ENCODE measurements at places on chromosomes 12 and 14.

- no peak for DNase-seq
These were observed 233.8 kb downstream of the DACT1 start for GRCh38 chr14:58871573-58871972.

DNA sequence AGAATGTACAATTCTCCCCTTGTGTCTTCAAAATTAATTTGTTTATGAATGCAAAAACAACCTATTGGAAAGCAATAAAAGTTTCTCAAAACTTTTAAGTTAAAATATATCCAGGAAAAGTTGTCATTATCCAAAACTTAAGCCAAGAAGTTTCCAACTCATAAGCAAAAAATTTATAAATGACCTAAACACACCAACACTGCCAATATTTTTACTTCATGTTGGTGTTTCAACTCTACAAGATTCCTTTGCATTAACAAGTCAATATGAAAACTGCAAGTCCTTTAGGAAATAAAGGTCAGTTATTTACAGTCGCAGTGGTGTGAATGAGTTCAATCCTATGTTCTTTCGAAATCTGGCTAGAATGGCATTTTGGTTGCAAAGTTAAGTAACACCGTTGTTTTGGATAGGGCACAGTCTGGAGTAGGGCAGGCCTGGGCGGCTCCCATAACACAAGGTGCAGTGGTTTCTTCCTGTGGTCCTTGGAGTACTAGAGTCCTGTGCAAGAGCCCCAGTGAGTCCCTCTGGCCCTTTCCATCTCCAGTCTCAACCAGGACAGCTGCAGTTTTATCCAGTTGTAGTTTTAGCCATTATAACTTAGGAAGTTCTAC is 151.4 kb downstream of the MED13L start:
- DNase-seq, result no peak

- DNase-seq, result no peak
These were observed 9.3 kb upstream of the PPP4R3A start for GRCh38 chr14:91519239-91520036.

DNA sequence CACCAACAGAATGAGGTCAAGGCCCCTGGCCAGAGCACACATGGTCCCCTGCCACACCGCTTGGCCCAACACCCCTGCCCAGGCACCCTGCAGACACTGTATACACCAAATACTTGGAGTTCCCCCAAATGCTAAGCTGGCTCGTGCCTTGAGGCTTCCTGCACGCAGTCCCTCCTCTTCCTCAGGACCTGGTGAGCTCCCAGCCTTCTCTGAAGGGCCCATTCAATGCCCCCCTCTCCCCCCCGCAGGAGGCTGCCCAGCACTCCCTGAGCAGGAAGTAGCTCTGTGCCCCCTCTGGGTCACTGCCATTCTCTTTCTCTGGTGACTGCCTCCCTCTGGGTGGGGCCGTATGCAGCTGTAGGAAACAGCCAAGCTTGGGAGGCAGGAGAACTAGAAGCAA is 75.3 kb downstream of the ITPK1 start:
- no peak for DNase-seq

GRCh38 chr14:67446371-67447032 is 34.5 kb upstream of the PLEK2 start:
- DNase-seq, result no peak

GRCh38 chr14:92677087-92677668 is 71.2 kb downstream of the LGMN start:
- no peak for DNase-seq

- no peak for DNase-seq
These were observed 109.4 kb upstream of the SSTR1 start for GRCh38 chr14:38098074-38098836.

- DNase-seq, result no peak
These were observed 28.0 kb upstream of the GARIN6 start for GRCh38 chr12:99619389-99620158.

GRCh38 chr12:109594556-109595317 is 21.1 kb downstream of the MVK start:
- no peak for DNase-seq

- DNase-seq, result no peak
These were observed 1.4 kb downstream of the PRKD1 start for GRCh38 chr14:29926228-29926627.

DNA sequence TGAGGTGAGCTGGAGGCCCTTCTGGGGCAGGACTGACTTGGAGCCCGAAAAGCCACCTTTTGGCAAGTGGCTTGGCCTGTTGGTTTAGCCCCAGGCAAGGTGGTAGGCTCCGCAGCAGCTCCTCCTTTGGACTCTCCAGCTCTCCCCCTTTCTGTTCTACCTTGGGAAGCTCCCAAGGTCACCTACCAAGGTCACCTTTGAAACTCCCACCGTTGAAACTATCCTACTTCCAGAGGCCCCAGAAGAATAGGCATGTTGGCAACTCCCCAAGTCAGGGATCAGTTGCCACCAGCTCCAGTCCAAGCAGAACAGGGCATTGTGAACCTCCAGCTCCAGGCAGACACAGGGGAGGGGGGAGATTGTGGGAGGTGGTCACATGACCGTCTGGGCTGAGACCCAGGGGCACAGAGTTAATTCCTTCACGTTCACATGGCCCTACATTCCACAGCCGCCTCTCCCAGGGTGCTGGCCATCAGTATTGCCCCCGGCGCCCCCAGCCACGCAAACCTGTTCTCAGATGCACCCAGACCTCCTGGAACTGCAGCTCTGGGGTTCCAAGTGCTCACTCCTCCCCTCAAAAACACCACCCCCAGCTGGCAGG is 14.4 kb downstream of the IRF2BPL start:
- DNase-seq, result no peak

DNA sequence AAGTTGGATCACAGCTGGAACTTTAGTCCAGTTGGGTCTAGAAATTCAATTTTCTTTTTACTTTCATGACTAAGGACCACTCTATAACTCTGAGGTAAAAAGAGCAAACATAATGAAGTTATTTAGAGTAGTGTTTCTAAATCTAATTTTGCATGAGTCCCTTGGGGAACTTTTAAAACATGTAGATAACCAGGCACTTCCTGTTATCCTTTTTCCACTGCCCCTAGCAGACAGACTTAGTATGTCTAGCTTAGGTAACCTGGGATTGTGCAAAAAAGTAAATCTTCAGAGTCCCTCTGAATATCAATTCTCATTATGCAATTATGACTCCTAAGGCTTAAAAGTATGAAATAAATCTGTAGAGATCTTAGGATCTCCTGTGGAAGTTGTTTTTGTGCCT is 371.2 kb downstream of the DIO2 start:
- DNase-seq, result no peak

- no peak for DNase-seq
These were observed 469.8 kb downstream of the FOXG1 start for GRCh38 chr14:29236401-29236800.

DNA sequence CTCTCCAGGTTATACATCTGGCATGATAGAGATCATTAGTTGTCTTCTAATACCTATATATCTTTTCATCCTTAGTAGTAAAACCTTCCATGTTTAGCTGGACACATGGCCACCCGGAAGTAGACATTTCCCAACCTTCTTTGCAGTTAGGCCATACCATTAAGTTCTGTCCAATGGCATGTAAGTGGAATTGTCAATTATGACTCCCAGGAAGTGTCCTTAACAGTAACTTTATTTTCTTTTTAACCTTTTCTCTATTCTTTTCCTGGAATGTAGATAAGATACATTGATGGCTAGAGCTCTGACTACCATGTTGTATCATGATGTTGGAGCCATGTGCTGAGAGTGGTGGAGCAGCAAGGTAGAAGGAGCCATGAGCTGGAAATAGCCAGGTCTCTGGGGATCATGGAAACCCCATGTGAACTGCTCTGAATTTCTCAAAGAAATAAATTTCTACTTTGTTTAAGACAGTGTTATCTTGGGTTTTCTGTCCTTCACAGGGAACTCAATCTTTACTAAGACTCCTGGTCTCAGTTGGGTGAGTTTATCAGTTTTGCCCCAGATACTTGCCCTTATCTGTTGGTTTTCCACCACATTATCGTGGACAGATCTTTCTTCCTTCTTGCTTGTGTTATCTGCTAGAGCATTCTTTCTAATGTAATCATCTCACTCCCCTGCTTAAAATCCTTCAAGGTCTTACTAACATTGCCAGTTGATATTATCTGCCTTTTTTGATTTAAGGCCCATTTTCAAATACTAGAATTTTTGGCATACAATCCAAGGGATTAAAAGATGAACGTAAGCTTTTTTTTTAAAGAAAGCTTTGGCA is 5.1 kb upstream of the LTA4H start:
- DNase-seq, result no peak

DNA sequence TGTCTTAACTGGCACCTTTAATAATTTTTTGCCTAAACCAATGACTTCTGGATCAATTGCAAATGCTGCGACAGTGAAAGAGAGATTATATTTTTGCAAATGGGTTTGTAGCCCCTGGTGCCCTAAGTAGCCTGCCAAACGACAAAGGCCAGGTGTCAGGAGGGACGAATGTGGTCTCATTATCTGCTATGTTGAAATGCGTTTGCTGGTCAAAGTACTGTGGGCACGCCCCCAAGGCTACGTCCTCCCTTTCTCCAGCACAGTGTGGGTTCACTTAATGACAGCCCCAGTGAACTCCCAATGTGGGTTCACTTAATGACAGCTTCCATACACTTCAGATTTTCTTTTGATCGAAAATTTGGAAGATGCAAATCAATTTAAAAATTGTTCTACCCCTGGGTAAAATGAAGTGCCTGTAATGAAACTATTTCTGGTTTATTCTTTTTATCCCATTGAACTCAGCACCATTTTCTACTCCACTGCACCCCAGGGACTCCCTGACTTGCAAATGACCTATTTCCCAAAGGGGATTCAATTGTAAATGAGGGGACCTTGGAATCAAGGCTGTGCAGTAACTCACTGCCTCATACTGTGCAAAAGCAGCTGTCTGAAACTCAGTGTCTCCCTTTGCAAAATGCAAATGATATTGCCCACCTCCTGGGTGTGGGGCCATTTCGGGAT is 1.4 kb downstream of the SERPINA11 start:
- no peak for DNase-seq

DNA sequence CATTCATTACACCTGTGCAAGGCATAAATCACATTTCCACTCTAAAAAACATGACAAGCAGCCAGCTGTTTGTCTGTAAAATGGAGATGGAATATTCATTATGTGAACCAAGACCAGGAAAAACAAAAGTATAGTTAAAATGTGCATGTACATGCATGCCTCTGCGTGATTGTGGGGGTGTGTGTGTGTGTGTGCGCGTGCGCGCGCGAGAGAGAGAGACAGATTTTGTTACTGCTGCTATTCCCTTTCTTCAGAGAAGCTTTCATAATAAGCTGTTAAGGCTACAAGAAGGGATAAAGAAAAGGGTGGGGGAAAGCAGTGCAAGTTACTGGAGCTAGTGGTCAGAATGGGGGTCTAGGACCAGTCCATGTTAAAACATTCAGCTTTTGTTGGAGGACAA is 430.3 kb downstream of the NAV3 start:
- DNase-seq, result no peak

- peak; percentile 75 for DNase-seq
These were observed 23.8 kb upstream of the GPR132 start for GRCh38 chr14:105088812-105089745.

DNA sequence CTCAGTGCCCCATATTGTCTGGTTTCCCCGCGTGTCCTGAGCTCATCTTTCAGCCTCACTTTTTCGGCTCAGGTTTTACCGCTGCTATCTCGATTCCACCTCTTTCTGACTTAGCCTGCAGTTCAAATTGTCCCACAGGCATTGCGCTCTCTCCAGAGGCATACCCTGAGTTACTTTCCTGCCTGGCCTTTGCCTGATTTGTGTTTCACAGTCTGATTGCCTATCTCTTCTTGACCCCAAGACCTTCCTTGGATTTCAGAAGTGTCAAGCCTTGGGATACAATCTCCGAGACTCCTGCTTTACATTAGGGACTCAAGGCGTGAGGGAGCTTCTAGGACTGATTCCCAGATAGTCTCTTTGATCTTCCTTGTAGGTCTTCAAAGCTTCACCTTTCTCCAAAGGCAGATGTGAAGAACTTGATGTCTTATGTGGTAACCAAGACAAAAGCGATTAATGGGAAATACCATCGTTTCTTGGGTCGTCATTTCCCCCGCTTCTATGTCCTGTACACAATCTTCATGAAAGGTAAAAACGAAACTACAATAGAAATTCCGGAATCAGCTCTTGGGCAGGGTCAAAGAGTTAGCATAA is 629 bp downstream of the LETMD1 start:
- no peak for DNase-seq

DNA sequence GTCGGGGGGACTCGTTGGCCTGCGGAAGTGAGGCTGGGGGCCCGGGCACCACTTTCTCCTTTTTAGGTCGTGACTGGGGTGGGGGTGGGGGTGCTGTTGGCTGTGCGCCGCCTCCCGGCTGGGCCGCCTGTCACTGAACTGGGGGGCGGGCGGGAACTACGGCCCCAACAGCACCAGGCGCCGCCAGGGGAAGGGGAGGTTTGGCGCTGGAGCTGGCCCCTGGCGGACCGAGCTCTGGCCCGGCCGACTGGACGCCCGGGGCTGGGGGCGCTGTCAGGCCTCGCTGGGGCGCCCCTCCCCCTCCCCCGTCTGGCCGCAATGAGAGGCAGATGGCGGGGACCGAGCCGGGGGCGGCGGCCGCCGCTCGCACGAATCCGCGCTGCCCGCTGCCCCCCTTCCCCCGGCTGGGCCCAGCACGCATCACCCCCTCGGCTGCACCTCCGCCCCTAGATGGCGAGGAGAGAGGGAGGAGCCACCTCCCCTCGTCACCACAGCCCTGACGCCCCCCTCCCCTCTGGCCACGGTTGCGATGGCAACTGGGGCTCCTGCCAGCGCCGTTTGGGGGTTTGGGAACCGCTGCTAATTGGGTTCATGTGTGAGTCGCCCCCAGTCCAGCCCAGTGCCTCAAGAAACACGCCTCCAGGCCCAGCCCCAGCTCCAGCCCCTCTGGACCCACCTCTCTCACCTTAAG is 723 bp downstream of the NFATC4 start:
- DNase-seq, result no peak

DNA sequence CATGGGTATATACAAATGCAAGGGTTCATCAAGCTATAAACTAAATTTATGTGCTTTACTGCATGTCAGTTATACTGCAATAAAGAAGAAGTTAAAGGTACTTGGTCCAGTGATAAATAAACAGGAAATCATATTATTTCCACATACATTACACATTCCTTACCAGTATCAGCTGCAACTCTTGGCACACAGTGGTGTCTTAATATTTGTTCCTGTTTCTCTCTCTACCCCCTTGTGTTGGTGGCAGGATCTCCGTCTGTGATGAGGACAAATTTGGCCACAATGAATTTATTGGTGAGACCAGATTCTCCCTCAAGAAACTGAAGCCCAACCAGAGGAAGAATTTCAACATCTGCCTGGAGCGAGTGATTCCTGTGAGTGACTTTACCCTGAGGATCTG is 19.2 kb upstream of the OAS1 start:
- no peak for DNase-seq

DNA sequence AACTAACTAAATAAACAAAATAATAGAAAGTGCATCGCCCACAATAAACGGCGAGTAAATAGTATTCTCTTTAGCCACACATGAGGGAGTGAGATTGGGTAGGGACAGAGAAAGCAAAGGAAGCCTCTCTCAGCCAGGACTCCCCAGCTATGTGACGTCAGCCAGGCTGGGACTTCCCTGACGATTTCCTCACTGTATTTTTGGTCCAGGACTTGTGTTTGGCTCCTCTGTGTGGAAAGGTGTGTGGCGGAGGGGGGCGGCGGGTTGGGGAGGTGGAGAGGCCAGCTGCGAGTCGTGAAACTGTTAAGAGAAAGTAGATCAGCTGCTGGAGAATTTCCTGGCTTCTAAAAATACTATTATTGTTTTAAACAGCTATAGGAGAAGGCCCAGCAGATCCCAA is 1124.6 kb downstream of the AACS start:
- DNase-seq, result no peak

GRCh38 chr14:68616221-68616902 is 176.5 kb downstream of the ZFP36L1 start:
- no peak for DNase-seq

GRCh38 chr14:34993426-34993825 is 10.6 kb downstream of the SRP54 start:
- DNase-seq, result no peak

- DNase-seq, result no peak
These were observed 117.5 kb upstream of the KRR1 start for GRCh38 chr12:75628916-75629315.

Data from RWPE2 (cell line).